Vagina (tissue), 2 donors: ENCODE measurements at places on chromosomes 7 and 10. TPM values are rescaled to one million over a fixed set of nuclear protein-coding genes. Genes with fewer than 3 reads are reported as not detected.
A peak's percentile ranks its signal among the peaks of the same experiment; 100 is the strongest.

SDHAF3 gene
- 9.6 TPM for total RNA-seq

CYP3A7 gene
- not detected for total RNA-seq

COL26A1 gene
- total RNA-seq: not detected

DNA sequence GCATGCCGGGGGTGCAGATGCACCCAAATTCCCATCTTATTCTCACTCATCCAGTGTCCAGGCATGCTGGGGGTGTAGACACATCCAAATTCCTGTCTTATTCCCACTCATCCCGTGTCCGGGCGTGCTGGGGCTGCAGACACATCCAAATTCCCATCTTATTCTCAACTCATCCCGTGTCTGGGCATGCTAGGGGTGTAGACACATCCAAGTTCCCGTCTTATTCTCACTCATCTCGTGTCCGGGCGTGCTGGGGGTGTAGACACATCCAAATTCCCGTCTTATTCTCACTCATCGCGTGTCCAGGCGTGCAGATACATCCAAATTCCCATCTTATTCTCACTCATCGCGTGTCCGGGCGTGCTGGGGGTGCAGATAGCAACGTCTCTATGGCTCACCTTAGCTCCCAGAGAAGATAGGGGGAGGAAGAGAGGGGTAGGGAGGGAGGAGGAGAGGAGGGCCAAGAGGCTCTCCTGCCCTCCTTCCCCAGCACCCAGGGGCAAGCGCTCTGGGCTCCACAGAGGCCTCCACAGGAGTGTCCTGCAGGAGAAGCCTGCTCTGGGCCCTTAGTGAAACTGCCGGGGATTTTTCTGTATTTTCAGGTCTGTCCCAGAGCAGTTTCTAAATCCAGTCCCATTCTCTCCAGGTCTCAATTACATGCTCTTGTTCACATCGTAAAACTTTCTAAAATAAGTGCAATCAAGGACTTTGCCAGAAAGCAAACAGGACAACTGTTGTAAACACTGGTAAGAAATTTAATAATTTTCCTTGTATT lies 210.8 kb downstream of the DIP2C start:
- H3K36me3 ChIP-seq: no peaks in the 10 kb centered on the region
- peaks cover 27% of the 10 kb centered on the region for H3K4me1 ChIP-seq
- no peaks in the 10 kb centered on the region for H3K27me3 ChIP-seq
- no peak for DNase-seq

DNA sequence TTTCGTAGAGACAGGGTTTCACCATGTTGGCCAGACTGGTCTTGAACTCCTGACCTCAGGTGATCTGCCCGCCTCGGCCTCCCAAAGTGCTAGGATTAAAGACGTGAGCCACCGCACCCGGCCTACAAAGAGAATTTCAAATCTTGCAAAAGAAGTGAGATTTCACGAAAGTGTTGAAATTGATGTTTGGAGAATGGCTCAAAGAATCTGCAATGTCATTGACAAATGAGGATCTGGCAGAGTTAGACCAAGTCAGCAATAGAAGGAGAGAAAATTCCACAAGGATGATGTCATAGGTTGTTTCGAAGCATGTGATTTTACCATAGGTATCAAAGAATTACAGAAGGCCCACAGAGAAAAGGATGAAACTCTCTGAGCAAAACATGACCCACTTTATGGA lies 71.7 kb downstream of the LYZL2 start:
- no peak overlapping the region for H3K27ac ChIP-seq
- no peaks in the 10 kb centered on the region for H3K27me3 ChIP-seq
- H3K4me1 ChIP-seq: peaks cover 10% of the 10 kb centered on the region
- no peak for DNase-seq

DNA sequence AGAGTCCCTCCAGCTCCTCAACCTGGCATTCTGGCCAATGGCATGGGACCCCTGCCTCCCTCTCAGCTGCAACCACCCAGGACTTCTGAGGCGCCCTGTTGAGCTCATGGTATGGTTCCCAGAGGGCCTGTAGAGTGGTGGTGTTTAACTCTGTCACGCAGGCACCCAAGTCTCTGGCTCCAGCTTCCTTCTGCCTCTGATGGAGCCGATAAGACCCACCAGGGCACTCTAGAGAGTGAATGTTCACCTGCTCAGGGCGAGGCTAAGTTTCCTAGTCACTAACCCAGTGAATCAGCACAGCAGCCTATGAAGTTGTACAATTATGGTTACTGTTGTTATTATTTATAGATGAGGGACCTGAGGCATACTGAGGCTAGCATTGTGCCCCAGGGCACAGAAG lies 120.4 kb downstream of the ZMIZ1 start:
- no peak overlapping the region for H3K4me3 ChIP-seq
- peak overlapping the region; percentile 7 for H3K27ac ChIP-seq
- H3K36me3 ChIP-seq: no peaks in the 10 kb centered on the region
- peaks cover 88% of the 10 kb centered on the region for H3K4me1 ChIP-seq
- DNase-seq: no peak

DNA sequence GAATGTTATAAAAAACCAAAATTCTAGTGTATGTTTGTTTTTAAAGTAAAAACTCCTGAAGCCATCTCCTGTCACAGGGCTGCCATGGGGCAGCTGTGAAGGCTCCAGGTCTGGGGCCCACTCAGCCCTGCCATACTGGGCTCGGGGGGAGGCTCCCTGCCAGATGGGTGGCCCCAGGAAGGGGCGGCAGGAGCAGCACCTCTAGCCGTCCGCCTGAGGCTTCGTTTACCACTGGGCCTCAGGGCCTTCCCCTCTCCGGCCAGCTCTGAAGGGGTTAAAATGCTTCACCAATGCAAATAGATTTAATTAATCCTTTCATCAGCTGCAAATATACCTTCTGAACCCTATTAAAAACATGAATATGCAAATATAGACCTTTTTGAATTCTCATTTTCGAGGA lies 139.0 kb downstream of the ELFN1 start:
- H3K4me1 ChIP-seq: peaks cover 29% of the 10 kb centered on the region
- no peak for DNase-seq
- no peak overlapping the region for H3K4me3 ChIP-seq
- H3K36me3 ChIP-seq: no peaks in the 10 kb centered on the region
- no peak overlapping the region for H3K27ac ChIP-seq
- no peaks in the 10 kb centered on the region for H3K27me3 ChIP-seq

DNA sequence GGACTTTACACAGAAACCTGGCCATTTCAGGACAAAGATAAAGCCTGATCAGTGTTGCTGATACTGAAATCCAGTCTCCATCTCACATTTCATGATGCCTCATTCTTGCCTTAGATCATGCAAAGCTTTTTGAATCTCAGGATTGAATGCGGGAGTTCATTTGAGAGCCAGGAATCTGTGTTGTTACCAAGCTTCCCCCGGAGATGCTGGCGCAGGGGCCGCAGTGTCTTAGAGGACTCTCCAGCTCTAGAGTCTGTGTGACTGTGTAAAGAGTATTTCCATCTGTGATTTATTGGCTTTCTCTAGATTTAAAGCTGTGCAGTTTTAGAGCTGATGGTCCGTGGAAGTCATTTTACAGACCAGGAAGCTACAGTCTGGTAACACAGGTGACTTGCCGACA lies 32.0 kb downstream of the LMTK2 start:
- H3K36me3 ChIP-seq: peaks cover 33% of the 10 kb centered on the region
- H3K4me3 ChIP-seq: no peak overlapping the region
- H3K4me1 ChIP-seq: peaks cover 8% of the 10 kb centered on the region
- H3K27me3 ChIP-seq: no peaks in the 10 kb centered on the region
